CD4-positive, alpha-beta T cell treated with Interferon alpha-2 for 1 hour (primary cell): ENCODE measurements at places on chromosomes 16 and 17.
A peak's percentile ranks its signal among the peaks of the same experiment; 100 is the strongest.

- DNase-seq = no peak
These were observed 156.8 kb upstream of the CDH13 start for GRCh38 chr16:82470016-82470415.

DNA sequence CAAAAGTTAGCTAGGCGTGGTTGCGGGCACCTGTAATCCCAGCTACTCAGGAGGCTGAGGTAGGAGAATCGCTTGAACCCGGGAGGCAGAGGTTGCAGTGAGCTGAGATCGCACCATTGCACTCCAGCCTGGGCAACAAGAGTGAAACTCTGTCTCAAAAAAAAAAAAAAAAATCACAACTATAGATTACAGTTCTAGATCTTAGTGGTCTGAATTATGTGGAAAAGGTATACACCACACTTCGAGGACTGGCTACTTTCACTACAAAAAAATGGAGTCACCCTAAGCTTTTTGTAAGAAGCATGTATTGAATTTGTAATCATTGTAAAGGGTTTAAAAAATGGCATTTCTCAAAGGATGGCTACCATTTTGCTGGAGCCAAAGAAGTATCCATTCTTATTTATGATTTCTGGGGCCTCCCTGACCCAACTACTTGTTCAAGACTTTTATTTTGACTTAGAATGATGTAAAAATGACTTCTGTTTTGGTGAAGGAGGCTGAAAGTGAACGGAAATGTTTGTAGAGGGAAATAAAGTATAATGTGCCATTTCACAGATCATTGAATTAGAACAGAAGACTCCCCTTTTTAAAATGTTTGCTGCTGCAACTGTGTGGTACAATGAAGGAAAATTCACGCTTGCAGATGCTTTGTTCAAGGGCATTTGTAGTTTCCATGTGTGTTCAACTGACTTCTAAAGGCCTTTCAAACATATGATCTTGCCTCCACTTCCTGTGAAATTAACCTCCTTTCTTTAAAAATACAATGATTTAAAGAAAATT, 37.1 kb upstream of the NOL11 start:
- DNase-seq = no peak

- no peak for DNase-seq
These were observed 352.8 kb downstream of the CDH13 start for GRCh38 chr16:82979406-82980111.

GRCh38 chr16:68640972-68641371, 4.1 kb upstream of the CDH3 start:
- no peak for DNase-seq

- no peak for DNase-seq
These were observed 21.5 kb downstream of the PRCD start for GRCh38 chr17:76561332-76561731.

GRCh38 chr17:17304521-17304985, 1.4 kb downstream of the NT5M start:
- peak; percentile 72 for DNase-seq

DNA sequence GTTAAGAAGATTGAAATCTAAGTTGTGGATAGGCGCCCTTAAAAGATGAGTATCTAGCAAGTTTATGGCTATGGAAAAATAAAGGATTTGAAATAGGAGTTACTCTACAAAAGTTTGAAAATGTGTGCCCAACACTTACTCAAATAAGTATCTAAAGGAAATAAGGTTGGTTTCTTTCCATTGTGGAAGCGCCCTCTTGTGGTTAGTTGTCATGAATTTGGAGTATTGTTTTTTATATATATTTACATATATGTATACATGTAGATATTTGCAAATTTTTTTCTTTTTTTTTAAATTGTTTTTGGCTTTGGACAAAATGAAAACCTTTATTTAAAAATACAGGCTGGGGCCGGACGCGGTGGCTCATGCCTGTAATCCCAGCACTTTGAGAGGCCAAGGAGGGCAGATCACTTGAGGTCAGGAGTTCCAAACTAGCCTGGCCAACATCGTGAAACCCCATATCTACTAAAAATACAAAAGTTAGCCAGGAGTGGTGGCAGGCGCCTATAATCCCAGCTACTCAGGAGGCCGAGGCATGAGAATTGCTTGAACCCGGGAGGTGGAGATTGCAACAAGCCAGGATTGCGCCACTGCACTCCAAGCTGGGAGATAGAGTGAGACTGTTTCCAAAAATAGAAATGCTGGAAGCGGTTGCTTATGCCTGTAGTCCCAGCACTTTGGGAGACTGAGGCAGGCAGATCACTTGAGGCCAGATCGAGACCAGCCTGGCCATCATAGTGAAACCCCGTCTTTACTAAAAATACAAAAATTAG, 24.0 kb upstream of the VPS4A start:
- DNase-seq = peak; percentile 10

DNA sequence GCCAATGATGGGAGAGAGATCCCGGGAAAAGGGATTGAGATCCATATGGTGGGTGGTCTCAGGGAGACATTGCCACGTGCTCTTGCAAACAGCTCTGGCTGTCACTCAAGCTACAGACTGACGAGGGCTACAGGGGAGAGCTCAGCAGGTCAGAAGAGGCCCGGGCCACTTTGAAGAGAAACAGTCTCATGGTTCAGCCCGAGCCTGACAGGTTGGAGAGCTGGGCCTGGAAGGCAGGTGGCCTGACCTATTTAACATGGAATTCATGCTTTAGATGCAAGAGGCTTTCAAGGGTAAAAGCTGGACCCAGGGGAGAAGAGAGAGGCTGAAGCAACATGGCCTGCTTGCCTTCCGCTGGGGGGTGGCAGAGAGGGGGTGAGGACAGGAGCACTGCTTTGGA, 81.0 kb upstream of the BRD7 start:
- no peak for DNase-seq

DNA sequence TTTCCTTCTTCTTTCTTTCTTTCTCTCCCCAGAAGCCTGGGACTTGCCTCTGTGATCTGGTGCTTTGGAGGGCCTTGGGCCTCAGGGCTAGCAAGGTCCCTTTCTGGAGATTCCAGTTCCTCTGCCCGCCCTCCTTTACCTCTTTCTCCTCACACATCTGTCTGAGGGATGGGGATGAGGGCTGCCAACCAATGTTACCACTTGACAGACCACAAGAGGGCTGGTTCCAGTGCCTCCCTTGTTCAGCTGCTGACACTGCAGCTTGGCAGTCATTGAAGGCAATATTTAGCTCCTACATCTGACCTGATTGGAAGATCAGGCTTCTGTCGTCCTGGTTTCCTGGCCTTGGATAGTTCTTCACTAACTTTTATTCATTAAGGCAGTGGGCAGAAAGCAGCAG, 3.6 kb upstream of the ZNF652 start:
- DNase-seq = peak; percentile 58

- DNase-seq = peak; percentile 77
These were observed 14.2 kb upstream of the SLC38A10 start for GRCh38 chr17:81309140-81309858.

- DNase-seq = peak; percentile 83
These were observed 1.9 kb downstream of the CMC2 start for GRCh38 chr16:81004646-81005353.

DNA sequence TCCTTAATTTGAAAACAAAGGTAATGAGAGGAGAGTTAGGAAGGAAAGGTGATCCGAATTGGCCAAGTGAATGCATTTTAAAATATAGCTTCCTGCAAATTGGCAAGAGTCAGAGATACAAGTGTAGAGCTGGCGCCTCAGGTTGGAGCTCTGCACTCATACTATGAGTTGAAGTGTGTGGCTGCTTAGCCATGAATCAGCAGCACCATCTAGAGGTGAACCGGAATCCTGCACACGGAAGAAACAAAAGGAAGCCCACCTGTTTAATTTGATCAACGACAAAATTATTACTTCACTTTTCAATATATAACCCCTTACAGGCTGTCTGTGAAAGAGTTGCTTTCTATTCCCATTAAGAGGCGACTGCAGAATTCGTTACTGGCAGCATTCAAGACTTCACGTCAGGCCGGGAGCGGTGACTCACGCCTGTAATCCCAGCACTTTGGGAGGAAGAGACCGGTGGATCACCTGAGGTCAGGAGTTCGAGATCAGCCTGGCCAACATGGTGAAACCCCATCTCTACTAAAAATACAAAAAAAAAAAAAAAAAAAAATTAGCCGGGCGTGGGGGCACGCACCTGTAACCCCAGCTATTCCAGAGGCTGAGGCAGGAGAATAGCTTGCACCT, 1253.7 kb upstream of the CDH8 start:
- no peak for DNase-seq

DNA sequence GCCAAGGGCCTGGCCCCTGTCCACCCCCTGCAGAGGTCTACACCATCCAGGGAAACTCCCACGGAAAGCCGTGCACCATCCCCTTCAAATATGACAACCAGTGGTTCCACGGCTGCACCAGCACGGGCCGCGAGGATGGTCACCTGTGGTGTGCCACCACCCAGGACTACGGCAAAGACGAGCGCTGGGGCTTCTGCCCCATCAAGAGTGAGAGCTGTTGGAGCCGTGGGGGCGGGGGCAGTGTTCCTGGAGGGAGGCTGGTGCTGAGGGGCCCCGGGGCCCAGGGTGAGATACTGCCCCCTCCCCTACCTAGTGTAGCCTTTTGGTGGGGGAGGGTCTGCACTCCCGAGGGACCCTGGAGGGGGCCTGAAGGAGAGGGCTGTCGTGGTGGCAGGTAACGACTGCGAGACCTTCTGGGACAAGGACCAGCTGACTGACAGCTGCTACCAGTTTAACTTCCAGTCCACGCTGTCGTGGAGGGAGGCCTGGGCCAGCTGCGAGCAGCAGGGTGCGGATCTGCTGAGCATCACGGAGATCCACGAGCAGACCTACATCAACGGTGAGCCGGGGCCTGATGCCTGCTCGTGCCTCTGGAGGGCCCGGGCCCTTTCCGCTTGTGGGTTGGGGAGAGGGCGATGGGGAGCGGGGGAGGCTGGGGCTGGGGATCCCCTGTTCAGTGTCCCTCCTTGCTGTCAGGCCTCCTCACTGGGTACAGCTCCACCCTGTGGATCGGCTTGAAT, 38.8 kb downstream of the MRC2 start:
- no peak for DNase-seq

DNA sequence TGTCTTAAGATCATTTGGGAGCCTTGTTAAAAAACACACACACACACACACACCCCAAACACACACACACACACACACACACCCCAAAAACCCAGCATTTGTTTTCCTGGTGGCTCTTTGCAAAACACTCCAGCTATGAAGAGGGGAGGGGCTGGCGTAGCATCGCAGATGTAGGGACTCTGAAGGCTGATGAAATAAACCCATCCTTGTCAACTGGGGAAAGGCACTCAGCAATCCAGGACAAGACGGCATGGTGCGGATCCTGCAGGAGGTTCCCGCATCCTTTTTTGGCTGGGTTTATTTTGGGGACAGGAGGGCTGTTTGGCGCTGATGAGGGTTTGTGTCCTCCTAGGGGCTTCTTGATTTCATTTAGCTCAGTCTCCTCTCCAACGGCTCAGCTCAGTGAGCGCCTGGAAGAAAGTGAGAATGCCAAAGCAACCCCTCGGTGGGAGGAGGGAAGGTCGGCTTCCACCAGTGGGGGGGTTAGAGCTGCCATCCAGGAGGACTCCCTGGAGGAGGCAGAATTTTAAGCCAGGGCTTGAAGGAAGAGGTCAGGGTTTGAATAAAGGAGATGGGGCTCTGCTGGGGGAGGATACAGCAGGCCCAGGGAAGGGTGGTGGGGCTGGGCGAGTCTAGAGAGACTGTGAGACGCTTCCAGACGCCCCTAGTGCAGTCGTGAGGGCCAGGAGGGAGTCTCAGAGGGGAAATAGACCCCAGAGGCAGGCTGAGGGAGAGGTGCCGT, 12.4 kb upstream of the GSE1 start:
- DNase-seq = no peak

- DNase-seq = no peak
These were observed 53.9 kb downstream of the FOXL1 start for GRCh38 chr16:86632206-86632605.

GRCh38 chr17:2689411-2690164, 22.0 kb downstream of the CLUH start:
- DNase-seq = peak; percentile 58

DNA sequence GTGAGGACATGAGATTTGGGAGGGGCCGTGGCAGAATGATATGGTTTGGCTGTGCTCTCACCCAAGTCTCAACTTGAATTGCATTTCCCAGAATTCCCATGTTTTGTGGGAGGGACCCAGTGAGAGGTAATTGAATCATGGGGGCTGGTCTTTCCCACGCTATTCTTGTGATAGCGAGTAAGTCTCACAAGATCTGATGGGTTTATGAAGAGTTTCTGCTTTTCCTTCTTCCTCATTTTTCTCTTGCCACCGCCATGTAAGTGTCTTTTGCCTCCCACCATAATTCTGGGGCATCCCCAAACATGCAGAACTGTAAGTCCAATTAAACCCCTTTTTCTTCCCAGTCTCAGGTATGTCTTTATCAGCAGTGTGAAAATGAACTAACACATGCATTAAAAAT, 40.6 kb downstream of the CCT6B start:
- no peak for DNase-seq

DNA sequence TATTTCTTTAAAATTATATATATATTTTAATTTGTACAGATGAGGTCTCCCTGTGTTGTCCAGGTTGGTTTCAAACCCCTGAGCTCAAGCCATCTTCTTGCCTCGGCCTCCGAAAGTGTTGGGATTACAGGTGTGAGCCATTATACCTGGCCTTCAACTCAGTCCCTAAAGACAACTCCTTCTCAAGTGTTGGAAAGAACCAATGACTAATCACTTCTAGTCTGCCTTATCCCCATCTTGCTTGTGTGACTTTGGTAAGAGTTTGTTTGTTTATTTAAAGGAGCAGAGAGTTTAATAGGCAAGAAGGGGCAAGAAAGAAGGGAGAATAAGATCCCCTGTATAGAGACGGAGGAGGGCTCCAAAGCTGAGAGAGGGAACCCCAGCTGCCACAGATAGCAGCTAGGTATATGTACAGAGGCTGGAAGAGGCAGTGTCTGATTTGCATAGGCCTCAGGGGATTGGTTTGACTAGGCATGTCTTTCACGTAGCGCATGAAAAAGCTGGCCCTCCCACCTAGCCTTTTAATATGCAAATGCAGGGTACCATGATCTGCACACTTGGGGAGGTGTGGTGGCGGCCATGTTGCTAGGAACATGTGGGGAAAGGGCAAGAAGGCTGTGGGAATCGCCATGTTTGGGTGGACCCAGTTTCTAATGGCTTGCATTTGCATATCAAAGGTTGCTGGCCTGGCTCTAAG, 21.5 kb downstream of the ABCC1 start:
- DNase-seq = no peak

DNA sequence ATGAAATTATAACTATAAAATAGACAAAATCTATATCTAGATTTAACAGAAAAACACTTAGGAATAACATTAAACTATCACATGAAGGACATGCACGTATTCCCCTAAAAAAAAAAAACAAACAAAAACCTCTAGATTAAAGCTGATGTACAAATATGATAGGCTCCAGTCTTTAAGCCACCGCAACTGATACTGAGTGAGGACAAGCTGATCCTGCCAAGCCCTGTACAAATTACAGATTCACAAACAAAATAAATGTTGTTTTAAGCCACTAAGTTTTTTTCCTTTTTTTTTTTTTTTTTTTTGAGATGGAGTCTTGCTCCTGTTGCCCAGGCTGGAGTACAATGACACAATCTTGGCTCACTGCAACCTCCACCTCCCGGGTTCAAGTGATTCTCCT, 35.3 kb downstream of the SMURF2 start:
- DNase-seq = no peak
